Endodermal cell (in vitro differentiated cells): ENCODE measurements at places on chromosomes 13 and 19. TPM values are rescaled to one million over a fixed set of nuclear protein-coding genes. Genes with fewer than 3 reads are reported as not detected.

DNA sequence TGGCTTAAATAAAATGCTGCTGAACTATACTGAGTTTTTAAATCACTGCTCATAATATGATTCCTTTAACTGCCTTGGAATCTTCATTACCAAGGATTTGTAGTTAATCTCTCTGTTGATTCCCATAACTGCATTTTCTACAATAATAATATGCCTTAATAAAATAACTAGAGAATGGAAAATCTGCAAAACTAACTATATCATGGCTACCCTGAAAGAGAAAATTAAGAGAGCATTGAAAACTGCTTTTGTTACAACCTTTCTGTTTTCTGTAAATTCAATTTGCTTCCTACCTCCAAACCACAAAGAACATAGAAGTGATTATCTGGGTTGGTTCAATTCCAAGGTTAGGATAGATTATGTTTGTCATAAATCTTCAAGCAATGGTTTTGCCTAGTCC is 202.8 kb upstream of the ATXN8OS start:
- H3K36me3 ChIP-seq, result no peaks in the 10 kb centered on the region

MISP gene
- total RNA-seq, result 0.13 to 0.28 TPM in 2 of 3 replicates, not detected in the other

GRCh38 chr13:30334663-30335386 is 27.5 kb upstream of the KATNAL1 start:
- no peak overlapping the region for H3K4me3 ChIP-seq
- no peak overlapping the region for H3K27ac ChIP-seq
- no peaks in the 10 kb centered on the region for H3K27me3 ChIP-seq
- H3K4me1 ChIP-seq, result no peaks in the 10 kb centered on the region
- H3K36me3 ChIP-seq, result no peaks in the 10 kb centered on the region

GRCh38 chr13:72317346-72318109 is 409.9 kb downstream of the MZT1 start:
- H3K4me1 ChIP-seq, result no peaks in the 10 kb centered on the region
- H3K27me3 ChIP-seq, result no peaks in the 10 kb centered on the region
- no peak for DNase-seq

DNA sequence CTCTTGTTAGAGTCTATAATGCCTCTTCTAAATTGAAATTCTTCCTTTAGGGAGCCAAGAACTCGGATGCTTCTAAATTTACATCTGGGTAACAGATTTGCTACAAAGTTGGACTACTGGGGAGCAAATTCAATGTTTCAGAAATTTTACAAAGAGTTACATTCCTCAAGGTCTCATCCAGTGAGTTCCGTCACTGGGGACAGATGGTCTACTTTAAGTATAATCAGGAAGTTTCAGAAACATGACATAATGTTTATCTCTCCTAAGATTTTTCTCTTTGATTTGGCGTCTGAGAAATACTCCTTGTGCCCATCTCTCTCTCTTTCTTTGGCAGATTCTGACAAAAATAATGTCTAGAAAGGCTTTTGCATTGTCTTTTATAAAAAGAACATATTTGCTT is 81.5 kb upstream of the MBNL2 start:
- no peaks in the 10 kb centered on the region for H3K36me3 ChIP-seq
- DNase-seq, result no peak
- peaks cover 7% of the 10 kb centered on the region for H3K4me1 ChIP-seq
- no peak overlapping the region for H3K4me3 ChIP-seq
- H3K27me3 ChIP-seq, result no peaks in the 10 kb centered on the region
- H3K27ac ChIP-seq, result no peak overlapping the region
